ENCODE measurements at places on chromosomes 4 and X.
A peak's percentile ranks its signal among the peaks of the same experiment; 100 is the strongest.

DNA sequence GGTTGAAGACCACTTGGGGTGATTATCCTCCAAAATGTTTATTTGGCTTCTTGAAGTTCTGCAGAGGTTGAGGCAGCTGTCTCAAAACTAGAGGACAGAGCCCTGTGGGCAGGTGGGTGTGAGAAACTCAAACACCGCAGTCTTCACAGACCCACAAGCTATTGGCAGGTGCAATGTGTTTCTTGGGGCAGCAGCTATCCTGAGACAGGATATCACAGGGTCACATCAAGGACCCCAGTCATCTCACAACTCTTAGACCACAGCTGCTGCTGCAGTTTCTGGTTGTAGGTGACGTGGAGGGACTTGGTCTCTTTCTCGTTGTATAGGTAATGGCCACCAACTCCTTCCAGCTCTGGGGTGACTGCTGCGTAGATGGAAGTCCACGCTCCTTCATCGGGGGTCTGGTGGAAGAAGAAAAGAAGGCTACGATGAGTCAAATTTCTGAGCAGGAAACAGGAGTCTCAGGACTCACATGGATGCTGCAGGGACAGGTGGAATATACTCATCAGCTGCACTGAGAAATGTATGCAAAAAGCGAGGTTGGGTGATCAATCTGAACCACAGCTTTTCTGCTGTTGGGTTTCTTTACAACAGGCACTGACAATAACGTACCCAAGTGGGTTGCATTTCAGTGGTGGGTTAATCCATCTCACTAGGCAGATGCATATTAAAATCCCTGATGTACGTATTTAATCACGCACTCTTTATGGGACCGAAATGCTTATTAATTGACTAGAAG lies 279.8 kb downstream of the DHRSX start:
- no peak for DNase-seq

DNA sequence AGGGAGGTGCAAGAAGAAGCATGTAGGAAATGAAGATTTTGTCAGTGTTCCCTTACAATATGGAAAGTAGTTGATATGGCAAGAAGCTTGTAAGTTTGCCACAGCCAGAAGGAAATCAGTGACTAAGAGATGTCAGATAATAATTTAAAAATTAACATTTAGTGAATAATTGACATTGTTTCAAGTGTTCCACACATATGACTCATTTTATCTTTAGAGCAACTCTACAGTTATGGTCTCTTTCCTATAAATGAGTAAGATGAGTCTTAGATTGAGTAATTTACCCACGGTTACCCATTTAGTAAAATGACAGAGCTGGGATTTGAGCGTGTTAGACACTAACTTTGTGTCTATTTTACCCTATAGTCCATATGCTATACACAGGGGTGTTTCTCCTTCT lies 300.3 kb upstream of the IRS4 start:
- DNase-seq, result no peak

GRCh38 chrX:21295246-21295820 lies 78.9 kb upstream of the CNKSR2 start:
- DNase-seq, result no peak

DNA sequence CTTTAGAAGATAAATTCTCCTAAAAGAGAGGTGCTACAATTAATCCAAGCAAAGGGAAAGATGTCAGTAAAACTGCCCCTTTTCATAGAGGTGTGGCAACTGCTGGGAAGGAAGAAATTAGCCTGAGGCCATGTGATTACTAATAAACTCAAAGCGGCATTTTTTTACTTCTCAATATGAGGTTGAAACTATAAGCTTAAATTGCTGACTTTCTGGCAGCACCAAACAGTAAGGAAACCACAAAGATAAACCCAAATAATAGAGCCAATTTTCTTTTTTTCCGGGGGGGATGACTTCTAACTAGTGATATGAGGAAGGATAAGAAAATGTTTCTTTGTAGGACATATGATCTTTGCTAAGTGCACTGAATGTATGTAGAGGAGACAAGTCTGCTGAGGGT lies 30.9 kb downstream of the AR start:
- DNase-seq, result no peak

GRCh38 chrX:150573702-150574101 lies 5.3 kb downstream of the MTM1 start:
- DNase-seq, result no peak

DNA sequence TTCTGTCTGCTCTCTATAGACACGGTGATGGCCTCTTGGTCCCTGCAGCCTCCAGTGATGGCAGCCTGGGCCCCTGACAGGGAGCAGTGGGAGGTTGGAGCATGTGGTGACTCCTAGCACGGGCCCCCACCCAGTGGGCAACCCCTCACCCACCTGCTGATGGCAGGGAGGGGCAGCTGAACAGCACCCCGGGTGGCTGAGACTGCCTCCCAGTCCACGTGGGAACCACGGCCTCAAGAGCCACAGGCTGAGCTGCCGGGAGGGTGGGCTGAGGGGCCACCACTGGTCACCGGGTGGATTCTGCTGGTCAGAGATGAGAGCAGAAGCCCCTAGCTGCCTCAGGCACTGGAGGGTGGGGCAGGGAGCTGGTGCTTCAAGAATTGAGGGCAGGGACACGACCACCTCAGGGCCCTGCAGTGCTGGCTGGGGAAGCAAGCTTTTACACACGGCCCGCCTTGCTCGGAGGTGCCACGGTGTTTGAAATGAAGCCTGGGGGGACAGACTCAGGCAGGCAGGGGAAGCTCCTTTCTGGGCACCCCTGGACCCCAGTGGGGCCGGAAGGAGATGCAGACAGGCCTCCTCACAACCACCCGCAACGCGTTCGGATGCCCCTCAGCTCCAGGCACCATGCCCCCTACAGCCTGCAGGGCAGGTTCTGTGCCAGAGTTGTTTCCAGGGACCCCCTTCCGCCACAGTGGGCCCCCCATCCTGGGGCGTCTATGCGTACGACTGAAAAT lies 6.3 kb upstream of the HAUS3 start:
- peak; percentile 0 for DNase-seq

DNA sequence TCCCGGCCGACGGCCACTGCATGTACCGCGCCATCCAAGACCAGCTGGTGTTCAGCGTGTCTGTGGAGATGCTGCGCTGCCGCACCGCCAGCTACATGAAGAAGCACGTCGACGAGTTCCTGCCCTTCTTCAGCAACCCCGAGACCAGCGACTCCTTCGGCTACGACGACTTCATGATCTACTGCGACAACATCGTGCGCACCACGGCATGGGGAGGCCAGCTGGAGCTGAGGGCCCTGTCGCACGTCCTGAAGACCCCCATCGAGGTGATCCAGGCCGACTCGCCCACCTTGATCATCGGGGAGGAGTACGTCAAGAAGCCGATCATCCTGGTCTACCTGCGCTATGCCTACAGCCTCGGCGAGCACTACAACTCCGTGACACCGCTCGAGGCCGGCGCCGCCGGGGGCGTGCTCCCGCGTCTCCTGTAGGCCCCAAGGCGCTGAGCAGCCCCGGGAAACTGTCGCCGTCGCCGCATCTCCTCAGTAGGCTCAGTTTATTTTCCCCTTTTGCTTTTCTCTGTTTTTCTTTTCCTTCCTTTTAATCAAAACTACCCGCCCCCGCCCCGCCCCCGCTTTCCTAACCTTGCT lies 799 bp downstream of the OTUD6A start:
- DNase-seq, result no peak

- no peak for DNase-seq
These were observed 132.3 kb downstream of the HNRNPD start for GRCh38 chr4:82241534-82241933.

- no peak for DNase-seq
These were observed 98.6 kb upstream of the SCML1 start for GRCh38 chrX:17638731-17639130.

DNA sequence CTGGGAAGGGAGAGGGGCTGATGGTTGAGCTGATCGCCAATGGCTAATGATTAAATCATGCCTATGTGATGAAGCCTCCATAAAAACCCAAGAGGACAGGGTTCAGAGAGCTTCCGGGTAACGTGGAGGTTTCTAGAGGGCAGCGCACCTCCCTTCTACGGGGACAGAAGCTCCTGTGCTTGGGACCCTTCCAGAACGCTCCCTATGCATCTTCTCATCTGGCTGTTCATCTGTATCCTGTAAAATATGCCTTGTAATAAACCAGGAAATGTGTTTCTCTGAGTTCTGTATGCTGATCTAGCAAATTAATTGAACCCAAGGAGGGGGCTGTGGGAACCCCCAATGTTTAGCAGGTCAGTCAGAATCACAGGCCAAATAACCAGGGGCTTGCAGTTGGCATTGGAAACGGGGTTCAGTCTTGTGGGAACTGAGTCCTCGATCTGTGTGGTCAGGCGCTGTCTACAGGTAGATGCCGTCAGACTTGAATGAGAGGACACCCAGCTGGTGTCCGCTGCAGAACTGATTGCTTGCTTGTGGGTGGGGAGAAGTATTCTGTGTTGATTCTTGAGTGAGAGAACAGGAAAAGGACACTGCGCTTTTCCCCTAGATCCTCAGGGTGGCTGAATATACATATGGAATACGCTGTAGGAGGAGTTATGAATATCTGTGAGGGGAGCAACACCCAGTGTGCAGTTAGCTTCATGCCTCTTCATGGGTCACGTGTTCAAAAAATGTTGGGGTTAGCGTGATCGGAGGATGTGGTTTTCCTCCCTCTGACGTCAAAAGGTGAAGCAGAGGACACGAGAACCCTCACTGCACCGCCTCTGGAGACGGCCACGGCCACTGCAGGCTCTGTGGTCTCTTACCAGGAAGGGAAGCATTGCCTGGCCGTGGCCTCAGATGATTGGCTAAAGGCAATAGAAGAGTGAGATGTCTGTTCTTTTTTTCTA lies 29.2 kb downstream of the HTT-AS start:
- DNase-seq, result no peak

GRCh38 chrX:17689971-17690409 lies 47.3 kb upstream of the SCML1 start:
- DNase-seq, result no peak

GRCh38 chrX:152641256-152641875 lies 3.7 kb downstream of the GABRQ start:
- no peak for DNase-seq

GRCh38 chrX:10619425-10620046 lies 849 bp downstream of the MID1 start:
- DNase-seq, result no peak

- DNase-seq, result peak; percentile 84
These were observed at the start of gene PLXNB3 for GRCh38 chrX:153763989-153764755. PLXNB3 (plus strand) TSS chrX:153764249; CDS start chrX:153765536, 1,287 bp downstream.

DNA sequence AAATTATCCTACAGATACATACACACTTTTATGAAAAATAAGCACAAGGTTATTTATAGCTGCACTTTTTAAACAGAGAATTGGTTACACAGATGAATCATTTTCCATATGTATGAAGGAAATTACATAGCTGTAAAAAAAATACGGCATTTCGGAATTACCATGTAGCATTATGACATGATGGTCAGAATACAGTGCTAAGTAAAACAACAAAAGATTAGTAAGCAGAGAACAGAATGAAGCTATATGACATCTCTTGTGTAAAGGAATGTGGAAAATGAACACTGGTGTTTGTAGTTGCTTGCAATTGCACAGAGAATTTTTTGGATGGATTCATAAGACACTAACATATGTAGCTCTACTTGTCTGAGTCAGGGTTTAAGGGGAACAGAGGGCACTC lies 1222.0 kb upstream of the PRKX start:
- no peak for DNase-seq

DNA sequence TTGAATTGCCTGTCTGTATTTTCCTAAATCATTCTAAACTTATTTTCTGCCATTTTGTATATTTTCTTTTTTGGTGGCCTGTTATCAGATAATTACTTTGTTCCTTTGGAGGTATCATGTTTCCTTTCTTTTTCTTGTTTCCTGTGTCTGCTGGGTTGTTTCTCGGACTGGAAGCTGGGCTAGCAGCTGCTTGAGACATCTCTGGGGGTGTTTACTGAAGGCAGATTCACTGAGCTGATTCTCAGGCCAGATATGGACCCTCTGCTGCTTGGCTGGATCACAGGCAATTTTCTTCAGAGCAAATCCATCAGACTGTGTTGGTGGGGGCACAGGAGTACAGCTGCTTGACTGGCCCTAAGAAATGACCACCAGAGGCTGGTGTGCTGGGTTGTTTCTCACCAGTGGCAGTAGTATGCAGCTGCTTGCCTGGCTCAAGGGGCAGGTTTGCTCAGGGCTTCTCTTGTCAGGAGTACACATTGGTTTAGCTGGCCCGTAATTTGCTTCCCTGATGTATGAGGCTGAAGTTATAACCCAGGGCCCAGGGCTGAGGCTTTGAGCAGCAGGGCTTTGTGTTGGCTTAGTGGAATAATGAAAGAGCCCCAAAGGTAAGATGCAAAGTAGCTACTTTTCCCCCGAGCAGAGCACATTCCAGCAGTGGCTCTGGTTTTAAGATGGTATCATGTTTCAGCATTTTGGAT lies 680.6 kb downstream of the TECRL start:
- DNase-seq, result no peak

Data from H54 (cell line).